ENCODE measurements at places on chromosomes 5 and 9.

GRCh38 chr5:123423278-123424149, at the start of gene CEP120:
Gene CEP120 (minus strand): TSS chr5:123423403. CDS start chr5:123422998, 405 bp downstream.
- DNase-seq: peak; percentile 100

- no peak for DNase-seq
Observed at GRCh38 chr5:121873409-121873808, 21.7 kb downstream of the FTMT start.

- DNase-seq: no peak
Observed at GRCh38 chr9:87886210-87886932, 3.7 kb downstream of the SPATA31E1 start.

- no peak for DNase-seq
Observed at GRCh38 chr9:132646726-132647125, 23.1 kb downstream of the DDX31 start.

- no peak for DNase-seq
Observed at GRCh38 chr5:87650284-87650683, 237.6 kb upstream of the CCNH start.

DNA sequence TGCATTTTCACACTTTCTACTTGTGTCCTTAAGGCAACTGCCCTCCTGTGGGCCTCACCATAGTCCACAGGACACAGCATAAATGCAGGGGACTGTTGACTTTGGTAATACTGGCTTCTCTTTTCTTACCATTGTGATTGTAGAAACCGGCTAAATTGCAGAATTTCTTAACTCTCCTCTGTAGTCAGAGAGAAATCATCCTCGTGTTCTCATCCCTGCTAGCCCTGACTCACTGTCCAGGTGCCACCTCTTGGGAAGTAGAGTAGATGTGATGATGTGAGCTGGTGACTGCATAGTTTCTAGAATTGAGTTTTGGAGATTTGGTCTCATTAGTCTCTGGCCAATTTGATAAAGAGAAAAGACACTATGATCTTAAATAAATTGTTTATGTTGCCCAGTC, 5.5 kb downstream of the PHF24 start:
- DNase-seq: no peak

- no peak for DNase-seq
Observed at GRCh38 chr9:112032743-112033142, 136.1 kb downstream of the UGCG start.

- no peak for DNase-seq
Observed at GRCh38 chr9:77725820-77726219, 77.7 kb upstream of the GNA14 start.

DNA sequence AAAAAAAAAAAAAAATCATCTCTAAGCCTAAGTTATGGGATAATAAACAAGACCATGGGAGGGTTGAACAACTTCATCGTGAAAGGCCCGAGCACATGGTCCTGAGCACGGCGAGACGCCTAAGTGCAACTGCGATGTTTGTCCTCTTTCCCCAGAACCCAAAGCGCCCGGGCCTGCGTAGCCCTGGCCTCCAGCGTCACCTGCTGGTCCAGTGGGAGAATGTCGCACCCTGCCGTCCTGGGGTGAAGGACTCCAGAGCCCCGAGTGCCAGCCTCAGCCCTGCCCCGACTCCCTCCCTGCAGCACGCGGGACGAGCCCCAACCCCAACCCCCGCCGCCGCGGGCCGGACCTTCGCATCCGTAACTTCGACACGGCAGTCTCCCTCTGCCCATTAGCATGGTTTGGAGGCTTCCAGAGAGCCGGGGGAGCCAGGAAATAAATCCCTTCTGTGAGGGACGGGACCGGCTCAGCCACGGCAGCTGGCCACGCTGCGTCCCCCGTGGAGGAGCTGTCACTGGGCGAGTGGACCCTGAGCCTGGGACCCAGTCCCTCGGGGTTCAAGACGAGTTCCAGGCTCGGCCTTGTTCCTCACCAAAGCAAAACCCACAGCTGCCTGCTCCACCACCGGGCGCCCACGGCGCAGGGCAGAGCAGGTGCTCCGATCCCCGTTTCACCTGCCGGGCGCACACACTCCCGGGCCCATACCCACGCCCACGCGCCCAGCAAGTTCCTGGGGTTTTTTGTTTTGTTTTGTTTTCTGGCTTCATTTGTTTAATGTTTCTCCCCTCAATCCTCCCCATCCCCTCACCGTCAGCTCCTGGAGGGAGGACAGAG, 132.5 kb upstream of the HAND1 start:
- peak; percentile 52 for DNase-seq

GRCh38 chr9:126500600-126501382, 112.9 kb upstream of the LMX1B start:
- DNase-seq: peak; percentile 63

- DNase-seq: peak; percentile 86
Observed at GRCh38 chr5:138032572-138033385, at the start of gene FAM13B. Gene FAM13B (minus strand): TSS chr5:138033079. CDS start chr5:138019111, 13,968 bp downstream.

- no peak for DNase-seq
Observed at GRCh38 chr5:57745700-57746651, 263.4 kb upstream of the ACTBL2 start.

GRCh38 chr5:14383923-14384322, 197.7 kb upstream of the OTULINL start:
- no peak for DNase-seq

GRCh38 chr5:169789417-169789940, 152.4 kb downstream of the DOCK2 start:
- DNase-seq: no peak

DNA sequence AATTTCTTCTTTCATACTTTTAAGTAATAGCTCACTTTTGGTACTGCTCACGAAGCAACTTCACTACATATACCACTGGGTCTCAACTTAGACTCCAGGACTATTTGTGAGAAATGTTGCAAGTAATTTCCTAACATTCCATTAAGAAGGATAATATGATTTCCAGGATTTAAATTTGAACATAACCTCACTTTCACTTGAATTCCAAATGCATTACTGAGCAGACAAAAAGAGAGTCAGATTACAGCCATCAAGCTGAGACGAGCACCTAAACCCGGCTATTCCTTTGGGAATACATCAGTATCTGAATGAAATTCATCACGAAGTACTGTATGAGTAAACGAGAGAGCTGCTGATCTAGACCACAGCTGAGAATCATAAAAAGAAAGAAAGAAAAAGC, 47.3 kb downstream of the LIFR start:
- no peak for DNase-seq

GRCh38 chr5:81787474-81788242, 36.8 kb upstream of the SSBP2 start:
- DNase-seq: no peak

DNA sequence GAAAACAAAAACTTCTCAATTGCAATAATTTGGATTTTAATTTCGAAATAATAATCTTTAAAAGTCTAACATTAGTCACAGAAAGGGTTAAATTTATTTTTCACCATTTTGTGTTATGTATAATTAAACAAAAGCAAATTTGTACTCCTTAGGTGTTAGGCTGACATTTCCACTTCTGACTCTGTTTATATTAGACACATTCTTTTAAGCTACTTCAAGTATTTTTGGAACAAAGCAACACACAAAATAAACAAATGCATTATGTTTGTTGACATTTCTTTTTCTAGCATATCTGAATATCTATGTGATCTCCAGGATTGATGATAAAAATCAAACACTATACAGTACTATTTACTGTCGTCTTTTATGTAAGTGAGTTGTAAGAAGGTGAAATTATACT, 44.3 kb upstream of the NIPBL start:
- no peak for DNase-seq

DNA sequence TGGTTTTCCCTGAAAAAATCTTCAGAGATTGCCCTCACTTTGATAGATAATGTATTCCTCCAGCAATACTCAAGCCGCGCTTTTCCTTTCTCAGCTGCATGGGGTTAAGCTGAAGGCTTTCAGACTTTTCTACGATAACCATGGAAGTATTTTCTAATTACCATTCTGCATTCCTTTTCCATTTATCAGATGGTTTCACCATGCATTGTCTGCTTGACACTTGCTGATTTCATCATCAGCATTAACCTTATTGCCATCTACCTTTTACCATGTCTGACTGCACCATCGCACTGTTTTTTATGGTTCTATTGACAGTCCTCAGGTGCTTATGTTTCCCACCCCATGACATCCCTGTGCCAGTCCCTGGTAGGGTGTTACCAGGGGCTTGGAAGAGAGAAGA, 91.6 kb downstream of the DMAC1 start:
- no peak for DNase-seq

DNA sequence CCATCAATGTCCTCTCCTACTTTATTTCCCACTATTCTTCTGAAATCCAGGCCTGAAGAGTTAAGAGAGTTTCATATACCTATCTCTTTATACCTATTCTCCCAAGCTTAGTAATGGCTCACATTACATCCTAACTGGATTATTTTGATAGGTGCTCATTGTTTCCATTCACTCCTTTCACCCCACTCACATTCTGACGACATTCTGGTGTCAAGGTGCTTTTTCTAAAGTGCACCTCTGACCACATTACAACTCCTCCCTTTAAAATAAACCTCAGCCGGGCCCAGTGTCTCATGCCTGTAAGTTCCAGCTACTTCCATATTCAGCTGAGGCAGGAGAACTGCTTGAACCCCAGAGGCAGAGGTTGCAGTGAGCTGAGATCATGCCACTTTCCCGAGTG, 417.1 kb downstream of the BNC2 start:
- no peak for DNase-seq

DNA sequence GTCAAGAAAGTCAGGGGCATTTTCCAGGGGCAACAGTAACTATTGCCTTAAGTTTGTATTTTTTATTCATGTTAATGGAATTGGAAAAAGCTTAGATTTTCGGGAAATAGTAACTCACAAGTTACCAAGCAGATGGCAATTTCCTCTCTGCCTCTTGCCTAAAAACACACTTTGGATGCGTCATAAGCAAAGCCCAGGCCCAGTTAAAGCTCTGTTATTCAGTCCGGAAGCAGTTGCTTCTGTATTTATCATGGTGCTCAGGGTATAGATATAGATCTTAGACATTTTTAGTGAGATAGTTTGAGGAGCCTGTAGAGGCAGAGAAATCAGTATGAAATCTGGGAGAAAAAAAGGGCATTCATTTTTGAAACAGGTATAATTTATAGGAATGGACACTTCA, 260.3 kb upstream of the TNC start:
- no peak for DNase-seq

GRCh38 chr5:176644878-176645670, 2.2 kb upstream of the TSPAN17 start:
- no peak for DNase-seq

DNA sequence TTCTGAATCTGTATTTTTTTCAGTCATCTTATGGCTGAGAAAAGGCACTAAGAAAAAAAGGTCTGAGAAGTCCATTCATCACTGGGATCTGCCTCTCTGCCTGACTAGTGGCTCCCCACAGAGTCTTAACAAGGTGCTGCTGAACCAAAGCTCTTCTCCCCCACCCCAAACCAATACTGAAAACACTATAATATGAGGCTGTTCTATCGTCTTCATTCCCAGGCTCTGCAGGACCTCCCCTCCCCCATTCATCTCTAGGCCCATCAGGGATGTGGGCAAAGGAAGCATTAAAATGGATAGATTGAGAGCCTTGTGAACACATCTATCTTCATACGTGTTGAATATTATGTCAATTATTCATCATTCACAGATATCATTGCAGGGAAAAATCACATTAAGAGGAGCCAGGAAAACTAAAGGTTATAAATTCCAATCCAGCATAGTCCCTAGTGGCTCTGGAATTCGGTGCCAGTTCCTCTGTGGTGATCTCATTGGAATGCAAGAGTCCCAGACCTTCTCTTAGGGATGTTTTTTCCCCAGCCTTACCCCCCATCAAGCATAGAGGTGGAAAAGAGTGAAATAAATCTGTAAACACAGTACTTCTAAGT, 44.3 kb upstream of the GPR151 start:
- DNase-seq: no peak

DNA sequence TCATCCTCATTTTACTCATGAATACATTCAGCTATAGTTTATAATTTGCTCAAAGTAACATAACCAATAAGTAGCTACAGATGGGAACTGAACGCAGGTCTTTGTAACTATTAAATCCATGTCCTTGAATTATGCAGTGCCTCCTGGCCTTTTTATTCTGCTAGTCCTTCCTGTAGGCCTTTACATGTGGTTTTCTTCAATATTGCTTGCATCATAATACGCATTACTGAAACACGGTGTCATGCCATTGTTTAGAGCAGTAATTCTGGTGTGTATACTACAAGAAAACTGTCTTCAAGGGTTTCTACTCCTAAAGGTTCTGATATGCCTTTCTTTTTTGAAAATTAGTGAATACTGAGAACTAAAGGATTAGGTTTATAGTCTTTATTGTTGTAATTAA, 20.7 kb downstream of the CWC27 start:
- DNase-seq: no peak

GRCh38 chr5:32055891-32056866, 117.9 kb downstream of the GOLPH3 start:
- DNase-seq: no peak

GRCh38 chr9:134922066-134922931, 4.6 kb upstream of the FCN1 start:
- no peak for DNase-seq

- no peak for DNase-seq
Observed at GRCh38 chr9:127852829-127853228, 1.6 kb downstream of the ENG start.

- no peak for DNase-seq
Observed at GRCh38 chr9:8301296-8301695, 501.7 kb upstream of the DMAC1 start.
